ENCODE measurements at places on chromosomes 16 and 17.

DNA sequence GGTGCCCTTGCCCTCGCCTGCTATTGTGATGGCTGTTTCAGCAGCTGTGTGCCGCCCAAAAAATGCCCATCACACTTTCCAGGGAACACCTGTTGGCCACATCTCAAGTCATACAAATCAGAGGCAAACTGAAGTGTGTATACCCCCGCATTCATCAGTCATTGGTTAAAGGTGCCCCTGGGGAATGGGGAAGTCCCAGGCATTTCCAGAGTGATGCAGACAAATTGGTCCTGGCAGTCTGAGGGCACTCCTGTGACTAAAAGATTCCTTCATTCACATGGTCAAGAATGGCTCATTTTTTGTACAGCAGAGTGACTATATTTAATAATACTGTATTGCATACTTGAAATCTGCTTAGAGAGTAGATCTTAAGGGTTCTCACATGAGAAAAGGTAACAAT is 102.9 kb upstream of the TMEM97 start:
- DNase-seq: no peak

DNA sequence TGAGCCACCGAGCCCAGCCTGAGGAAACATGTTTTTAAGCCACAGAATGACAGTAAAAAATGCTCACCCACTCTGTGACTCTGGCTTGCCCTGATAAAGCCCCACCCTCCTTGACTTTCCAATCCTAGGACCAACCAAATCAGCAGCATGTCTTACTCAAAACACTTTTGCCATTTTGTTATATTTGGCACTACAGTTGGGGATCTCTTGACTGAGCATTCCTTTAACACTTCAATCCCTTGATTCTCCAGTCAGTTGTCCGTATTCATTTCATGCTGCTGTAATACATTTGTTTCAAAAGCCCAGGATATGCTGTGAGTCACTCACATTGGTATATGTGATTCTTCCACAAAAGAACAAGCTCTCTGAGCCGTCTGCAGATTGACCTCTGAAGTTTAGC is 8.2 kb downstream of the MYH3 start:
- DNase-seq: peak; percentile 20

GRCh38 chr17:27602721-27603420 is 28.1 kb upstream of the LGALS9 start:
- peak; percentile 84 for DNase-seq

GRCh38 chr17:36495076-36495578 is 8.6 kb downstream of the ZNHIT3 start:
- DNase-seq: no peak

GRCh38 chr17:51472670-51473205 is 212.4 kb downstream of the UTP18 start:
- no peak for DNase-seq

DNA sequence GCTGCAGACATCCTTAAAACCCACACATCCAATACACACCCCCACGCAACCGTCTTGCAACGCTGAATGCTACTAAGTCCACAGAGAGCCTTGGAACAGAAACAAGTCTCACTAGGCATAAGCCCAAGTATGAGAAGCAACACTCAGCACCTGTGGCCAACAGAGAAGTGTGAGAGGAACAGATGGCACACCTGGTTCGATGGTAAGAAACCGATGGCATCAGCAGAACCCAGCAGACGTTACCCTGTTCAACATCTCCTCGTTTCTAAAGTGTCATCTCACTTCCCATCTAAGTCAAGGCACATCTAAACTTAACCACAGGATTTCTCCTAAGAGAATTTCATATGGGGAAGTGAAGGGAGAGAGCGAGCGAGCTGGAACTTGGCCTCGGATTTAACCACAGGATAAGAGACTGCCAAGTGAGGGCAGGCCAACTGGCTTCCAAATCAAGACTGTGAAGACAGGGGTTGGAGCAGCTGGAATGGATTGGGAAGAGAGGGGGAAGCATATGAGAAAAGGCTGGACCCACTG is 41.0 kb downstream of the NXPH3 start:
- DNase-seq: no peak

GRCh38 chr17:75059369-75060345 is 12.6 kb downstream of the KCTD2 start:
- DNase-seq: peak; percentile 78

DNA sequence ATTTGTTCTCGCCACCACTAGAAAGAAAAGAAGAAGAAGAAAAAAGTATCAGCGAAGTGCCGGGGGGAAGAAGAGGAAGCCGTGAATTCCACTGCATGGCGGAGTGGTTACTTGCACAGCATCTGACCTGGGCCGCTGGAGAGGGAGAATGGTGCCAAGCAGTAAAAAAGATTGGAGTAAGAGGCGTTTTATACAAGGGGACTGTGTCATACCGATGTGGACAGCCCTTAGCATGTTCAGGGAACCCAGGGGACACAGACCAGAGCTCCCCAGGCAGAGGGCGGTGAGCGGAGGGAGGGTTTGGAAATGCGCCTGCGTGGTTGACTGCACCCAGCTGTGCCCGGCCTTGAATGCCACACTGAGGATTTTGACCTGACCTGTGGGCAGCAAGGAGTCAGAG is 52.8 kb downstream of the PLXDC1 start:
- DNase-seq: no peak

DNA sequence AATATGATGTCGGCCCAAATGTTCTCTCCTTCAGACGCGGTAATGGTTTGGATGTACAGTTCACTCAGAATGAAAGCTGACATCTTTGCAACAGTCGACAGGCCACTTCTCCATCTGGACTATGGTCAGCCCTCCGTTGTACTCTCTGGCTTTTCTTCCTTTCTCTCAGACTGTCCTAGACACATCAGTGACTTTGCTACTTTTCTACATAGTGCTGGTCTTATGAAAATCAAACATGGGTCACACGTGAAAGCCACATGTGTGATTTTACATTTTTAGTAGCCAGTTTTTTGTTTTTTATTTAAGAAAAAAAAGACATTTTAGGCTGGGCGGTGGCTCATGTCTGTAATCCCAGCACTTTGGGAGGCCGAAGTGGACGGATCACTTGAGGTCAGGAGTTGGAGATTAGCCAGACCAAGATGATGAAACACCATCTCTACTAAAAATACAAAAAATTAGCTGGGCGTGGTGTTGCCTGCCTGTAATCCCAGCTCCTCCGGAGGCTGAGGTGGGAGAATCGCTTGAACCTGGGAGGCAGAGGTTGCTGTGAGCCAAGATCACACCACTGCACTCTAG is 644.1 kb downstream of the KCNJ2 start:
- no peak for DNase-seq

DNA sequence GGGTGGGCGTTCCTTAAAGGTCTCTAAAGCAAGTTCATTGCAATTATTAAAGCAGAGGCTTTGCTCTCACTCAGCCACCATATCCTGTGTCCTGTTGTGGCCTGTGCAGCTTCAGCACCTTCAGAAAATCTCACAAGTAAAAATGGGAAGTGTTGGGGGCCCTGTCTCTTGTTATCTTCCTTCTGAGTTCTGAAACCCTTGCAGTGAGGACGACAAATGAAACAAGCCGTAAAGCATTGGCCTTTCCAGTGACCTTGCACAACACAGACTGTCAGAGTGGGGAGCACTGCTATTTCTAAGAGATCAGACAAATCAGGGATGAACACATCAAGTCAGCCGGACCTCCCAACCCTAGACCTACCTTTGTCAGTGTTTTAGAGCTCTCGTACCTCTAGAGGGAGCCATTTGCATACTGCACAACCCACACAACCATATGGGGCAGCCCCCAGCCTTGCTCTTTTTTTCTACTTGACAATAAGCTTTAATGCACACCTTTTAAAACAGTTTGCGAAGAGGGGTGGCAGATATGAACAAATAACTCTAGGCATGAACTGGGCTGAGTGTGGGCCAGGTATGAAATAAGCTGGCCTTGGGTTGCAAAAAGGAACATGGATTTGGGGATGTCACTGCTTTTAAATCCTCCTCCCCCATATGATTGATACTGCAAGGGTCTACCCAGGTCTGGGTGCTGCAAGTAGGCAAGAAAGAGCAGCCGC is 89.8 kb downstream of the KATNIP start:
- peak; percentile 72 for DNase-seq

- DNase-seq: no peak
Observed at GRCh38 chr17:27878776-27879562, 14.2 kb downstream of the LYRM9 start.

- no peak for DNase-seq
Observed at GRCh38 chr17:16300554-16300953, 52.7 kb downstream of the CENPV start.

DNA sequence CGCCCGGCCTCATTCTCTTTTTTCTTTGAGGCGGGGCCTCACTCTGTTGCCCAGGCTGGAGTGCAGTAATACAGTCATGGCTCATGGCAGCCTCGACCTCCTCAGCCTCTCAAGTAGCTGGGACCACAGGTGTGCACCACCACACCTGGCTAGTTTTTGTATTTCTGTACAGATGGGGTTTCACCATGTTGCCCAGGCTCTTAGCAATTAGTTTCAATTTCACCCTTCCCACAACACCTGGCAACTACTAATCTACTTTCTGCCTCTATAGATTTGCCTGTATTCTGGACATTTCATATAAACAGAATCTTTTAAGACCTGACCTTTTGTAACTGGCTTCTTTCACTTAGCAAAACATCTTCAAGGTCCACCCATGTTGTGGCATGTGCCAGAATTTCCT is 8.0 kb upstream of the NT5M start:
- DNase-seq: no peak

GRCh38 chr17:82180776-82181528 is 31.7 kb downstream of the CCDC57 start:
- DNase-seq: no peak

DNA sequence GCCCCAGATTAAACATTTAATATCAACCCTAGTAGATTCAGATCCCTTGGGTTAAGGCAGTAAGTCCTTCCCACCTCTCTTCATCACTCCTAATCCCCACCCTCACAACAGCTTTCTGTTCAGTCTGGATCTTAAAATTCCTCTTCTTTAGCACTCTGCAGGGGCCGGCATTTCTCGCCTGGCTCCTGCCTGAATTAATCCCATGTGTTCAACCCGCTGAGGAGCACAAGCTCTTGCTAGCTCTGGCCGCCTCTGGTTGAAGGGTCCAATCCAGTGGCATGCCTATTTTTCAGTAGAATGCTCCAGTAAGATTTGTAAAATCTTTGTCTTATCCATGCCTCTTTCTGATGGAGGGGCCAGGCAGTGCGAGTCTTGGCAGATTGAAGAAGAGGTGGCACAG is 59.2 kb downstream of the CYB5B start:
- DNase-seq: no peak

GRCh38 chr17:79311373-79311772 is 236.7 kb downstream of the ENGASE start:
- DNase-seq: no peak

- DNase-seq: no peak
Observed at GRCh38 chr17:11467639-11468038, 130.6 kb upstream of the DNAH9 start.

DNA sequence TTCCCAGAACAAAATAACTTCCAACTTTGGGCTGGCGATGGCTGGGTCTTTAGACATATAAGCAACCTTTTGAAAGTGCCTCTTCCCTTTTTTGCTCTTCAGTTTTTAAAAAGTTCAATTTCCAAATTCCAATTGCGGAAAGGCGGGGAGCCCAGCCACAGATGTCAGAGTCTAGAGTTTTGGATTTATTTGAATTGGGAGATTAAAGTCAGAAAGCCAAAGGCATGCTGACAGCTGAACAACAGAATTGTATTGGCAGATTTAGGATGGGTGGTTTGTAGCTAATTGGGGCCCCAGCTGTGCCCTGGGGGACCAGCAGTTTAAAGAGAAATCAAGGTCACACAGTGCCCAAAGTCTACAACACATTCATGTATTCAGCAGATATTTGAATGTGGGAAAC is 10.5 kb downstream of the YPEL2 start:
- DNase-seq: no peak

All from hepatic stellate cell (primary cell).